Stimulated activated CD8-positive, alpha-beta memory T cell treated with anti-CD3 and anti-CD28 coated beads, Interleukin-15, amount 100 ng/mL, for 48 hours (primary cell): ENCODE measurements at places on chromosomes 12 and 14.

DNA sequence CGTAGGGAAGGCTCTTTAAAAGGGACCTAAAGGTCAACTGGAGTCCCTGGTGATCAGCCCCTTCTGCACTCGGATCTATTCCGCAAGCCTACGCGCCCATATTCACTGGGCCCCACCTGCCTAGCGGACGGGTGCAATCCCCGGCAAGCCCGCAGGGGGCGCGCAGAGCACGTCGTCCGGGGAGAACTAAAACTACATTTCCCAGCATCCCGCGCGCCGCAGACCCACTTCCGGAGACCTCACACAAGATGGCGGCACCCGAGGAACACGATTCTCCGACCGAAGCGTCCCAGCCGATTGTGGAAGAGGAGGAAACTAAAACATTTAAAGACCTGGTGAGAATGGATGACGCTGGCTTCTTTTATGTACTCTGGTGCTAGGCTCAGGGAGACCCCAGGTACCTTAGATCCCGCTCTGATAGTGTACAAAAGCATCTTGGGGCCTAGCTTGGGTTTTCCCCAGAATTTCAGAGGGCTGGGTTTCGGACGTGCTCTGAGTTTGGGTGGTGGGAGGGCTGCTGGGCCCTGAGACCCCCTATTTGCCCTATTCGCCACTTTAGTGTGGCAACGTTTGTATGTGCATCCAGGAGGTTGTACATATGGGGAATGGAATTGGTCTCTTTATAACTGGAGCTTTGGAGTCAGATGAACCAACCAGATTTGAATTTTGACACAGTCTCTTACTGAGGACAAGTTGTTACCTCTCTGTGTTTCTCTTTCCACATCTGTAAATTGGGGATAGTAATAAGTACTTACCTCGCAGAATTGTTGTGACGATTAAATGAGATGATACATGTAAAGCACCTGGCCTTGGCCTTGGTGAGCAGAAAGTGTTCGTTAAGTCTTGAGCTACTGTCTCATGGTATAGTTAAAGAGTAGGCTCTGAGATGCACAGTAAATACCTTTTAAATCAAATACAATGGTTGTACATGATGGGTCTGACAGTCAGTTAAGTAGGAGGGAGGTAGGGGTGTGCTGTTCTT lies at the start of gene DDX47:
TSS of gene DDX47 (plus strand) at position 227 of the 982 bp plus-strand sequence. CDS start at position 249, 22 bp downstream.
- peak; percentile 91 for DNase-seq

DNA sequence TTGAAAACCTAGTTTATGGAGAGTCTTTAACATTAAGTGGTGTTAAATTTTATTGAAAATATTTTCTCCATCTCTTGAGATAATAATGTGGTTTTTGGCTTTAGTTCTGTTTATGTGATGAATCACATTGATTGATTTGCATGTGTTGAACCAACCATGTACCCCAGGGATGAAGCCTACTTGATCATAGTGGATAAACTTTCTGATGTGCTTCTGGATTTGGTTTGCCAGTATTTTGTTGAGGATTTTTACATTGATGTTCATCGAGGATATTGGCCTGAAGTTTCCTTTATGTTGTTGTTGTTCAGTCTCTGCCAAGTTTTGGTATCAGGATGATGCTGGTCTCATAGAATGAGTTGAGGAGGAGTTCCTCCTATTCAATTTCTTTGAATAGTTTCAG lies 222.6 kb downstream of the ADAMTS20 start:
- no peak for DNase-seq

DNA sequence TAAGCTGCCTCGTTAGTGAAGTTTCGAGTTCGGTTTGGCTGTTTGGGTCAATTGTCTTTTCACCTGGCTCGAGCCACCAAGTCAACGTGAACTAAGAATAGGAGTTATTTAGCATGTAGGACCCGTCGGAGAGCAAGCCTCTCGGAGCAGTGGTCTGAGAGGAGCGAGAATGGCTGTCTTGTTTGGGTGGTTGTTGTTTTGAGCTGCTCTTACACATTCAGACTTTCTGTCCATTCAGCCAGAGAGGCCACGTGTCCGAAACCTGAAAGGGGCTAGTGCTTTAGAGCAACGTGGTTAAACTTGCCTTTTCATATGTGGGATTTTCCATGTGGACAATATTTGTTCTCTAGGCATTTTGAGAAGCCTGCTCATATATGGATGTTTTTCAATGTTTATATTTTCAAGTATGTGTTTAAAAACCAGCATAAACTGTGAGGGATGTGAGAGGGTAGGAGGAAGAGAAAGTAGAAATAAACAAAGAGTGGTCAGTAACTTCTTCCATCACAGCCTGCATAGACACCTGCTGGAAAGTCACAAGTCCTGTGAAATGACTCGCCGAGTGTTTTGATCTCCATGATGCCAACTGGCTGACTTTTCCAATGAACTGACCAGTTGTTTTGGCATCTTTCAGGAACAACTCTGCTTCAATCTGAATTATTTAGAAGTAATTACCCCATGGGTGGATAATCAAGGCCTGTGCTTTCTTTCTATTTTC lies 221.0 kb downstream of the ASCL1 start:
- DNase-seq, result no peak

GRCh38 chr14:20219033-20219432 lies 4.5 kb upstream of the OR11H6 start:
- DNase-seq, result no peak

DNA sequence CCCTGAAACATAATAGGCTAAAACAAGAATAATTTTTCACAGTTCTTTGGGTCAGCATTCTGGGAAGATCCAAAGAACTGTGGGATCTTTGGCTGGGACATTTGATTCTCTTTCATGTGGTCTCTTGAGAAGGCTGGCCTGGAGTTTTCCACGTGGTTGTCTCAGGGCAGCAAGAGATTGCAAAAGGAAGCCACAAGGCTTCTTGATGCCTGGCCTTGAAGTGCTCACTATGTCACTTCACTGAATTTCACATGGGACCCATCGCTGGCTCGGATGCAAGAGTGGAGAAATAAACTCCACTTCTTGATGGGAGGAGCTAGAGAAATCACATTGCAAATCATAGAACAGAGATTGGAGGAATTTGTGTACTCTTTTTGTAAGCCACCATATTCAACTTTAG lies 343.4 kb downstream of the MED13L start:
- no peak for DNase-seq

- DNase-seq, result no peak
Measured at GRCh38 chr14:72515779-72516770, 377.8 kb downstream of the DPF3 start.

DNA sequence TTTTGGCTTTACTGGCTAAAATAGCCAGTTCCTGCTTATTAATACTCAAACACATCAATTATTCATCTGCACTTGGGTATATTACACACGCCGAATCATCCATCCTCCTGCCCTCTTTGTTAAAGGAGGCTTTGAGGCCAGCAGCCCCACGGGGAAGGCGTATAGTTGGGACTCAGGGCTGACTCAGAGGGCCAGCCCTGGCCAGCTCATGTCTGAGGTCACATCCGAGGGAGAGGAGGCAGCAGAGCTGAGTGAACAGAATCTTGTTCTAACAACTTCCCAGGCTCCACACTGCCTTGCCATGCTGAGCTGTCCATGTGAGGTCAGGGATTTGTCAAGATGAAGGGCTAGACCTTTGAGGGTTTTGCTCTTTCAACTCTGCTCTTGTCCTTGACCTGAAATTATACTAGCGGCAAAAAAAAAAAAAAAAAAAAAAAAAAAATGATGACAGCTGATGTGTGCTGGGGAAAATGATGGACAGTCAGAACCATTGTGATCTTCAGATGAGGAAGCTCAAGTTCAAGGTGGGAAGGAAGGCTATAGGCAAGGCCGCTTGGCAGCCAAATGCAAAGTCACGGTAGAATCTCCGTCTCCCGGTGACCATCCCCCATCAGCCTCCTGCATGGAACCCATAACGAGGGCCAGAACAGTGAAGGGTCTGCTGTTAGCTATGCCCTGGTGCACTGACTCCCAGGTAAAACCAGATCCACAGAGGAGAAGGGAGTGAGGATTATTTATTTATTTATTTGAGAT lies 12.5 kb upstream of the MARK3 start:
- DNase-seq, result no peak
